ENCODE measurements at places on chromosomes 3 and 15.

- DNase-seq = no peak
Measured at GRCh38 chr3:73624017-73624820, 522 bp downstream of the PDZRN3 start.

- no peak for DNase-seq
Measured at GRCh38 chr15:23424111-23424904, 22.7 kb downstream of the GOLGA6L2 start.

GRCh38 chr3:139238281-139239030 lies 105.4 kb upstream of the MRPS22 start:
- no peak for DNase-seq

DNA sequence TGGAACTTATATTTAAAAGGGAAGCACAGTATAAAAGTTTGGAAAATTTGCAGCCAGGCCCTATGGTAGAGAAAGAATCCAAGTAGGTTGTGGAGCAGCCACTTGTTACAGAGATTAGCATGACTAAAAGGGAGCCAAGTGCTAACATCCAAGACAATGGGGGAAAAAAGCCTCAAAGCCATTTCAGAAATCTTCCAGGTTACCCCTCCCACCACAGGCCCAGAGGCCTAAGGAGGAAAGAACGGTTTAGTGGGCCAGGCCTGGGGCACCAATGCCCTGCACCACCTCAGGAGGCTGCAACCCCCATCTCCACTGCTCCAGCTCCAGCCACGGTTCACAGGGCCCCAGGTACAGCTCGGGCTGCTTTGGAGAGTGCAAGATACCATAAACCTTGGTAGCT lies 69.9 kb downstream of the IGF2BP2 start:
- no peak for DNase-seq

- DNase-seq = no peak
Measured at GRCh38 chr3:74393426-74393825, 221.0 kb downstream of the CNTN3 start.

GRCh38 chr3:94714194-94714593 lies 651.3 kb downstream of the NSUN3 start:
- DNase-seq = no peak

Measured in activated T-helper 1 cell treated with Interleukin-2 at 50 U/mL for 16 hours (primary cell).